NCI-H446 (cell line): ENCODE measurements at places on chromosomes 6 and 20.

DNA sequence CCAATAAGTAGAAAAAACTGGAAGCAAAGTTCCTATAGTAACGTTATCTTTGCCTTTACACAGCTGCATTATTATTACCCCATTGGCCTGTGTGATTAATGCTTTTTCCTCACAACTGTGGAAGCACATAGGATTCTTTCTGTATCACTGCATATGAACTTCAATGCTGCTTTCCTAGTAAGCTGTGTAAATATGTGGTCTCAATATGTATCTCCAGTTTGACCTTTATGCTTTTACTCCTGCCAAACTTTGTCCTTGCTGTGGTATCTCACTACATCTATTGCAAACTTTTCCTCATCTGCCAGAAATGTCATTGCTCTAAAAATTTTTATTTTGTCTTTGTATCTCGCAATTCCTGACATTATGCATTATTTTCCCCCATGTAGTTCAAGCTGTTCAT lies 168.6 kb downstream of the ZFAND3 start:
- DNase-seq, result no peak

- no peak for DNase-seq
These were observed 170.4 kb downstream of the PHF3 start for GRCh38 chr6:63805808-63806572.

DNA sequence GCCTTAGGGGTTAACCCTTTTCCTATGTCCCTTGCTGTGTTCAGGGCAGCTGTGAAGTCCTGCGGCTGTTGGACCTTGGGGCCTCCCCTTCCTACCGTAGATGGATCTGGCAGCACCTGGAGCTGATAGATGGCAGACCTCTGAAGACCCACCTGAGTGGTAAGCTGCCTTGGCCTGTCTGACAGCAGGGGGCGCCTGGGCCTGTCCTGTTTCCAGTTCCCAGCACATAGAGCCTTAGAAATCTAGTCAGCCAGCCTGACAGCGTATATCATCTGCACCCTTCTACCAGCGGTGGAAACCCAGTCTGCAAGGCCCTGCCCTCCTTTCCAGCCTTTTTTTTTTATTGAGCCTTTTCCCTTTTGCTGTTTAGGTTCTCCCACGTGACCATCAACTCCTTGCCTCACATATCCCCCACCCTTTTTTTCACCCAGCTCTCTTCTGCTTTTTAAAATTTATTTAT lies 26.6 kb downstream of the CNBD2 start:
- DNase-seq, result peak; percentile 83

DNA sequence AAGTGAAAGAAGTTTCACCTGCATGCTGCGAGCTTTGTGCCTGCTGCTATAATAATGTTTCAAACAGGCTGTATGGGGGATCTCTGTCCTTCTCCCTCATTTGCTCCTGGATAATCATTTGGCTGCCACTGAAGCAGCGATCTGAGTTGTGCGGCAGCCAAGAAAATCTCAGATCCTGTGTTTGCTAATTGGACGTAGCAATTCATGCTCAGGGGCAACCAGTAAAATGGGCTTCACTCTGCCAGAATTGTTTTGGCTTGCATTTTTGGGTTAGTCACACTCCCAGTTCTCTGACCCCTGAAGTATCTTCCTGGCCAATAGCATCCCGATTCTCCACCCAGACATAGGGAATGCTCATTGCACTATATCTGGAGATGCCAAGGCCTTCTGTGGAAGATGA lies 13.7 kb upstream of the STXBP5 start:
- DNase-seq, result peak; percentile 79

DNA sequence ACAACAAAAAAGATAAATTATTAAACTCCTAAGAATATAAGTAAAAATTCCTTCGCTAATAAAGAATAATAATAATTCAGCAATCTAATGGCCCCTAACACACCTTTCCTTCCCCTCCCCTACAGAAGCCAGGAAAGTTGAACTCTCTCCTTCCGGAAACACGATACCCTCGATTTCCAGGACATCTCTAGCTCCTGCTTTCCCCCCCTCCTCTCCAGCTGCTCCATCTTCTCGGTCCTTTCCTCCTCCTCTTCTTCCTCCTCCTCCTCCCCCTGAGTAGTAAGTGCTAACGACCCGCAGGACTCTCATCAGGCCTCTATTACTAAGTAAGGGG lies 603 bp downstream of the TASP1 start:
- no peak for DNase-seq

DNA sequence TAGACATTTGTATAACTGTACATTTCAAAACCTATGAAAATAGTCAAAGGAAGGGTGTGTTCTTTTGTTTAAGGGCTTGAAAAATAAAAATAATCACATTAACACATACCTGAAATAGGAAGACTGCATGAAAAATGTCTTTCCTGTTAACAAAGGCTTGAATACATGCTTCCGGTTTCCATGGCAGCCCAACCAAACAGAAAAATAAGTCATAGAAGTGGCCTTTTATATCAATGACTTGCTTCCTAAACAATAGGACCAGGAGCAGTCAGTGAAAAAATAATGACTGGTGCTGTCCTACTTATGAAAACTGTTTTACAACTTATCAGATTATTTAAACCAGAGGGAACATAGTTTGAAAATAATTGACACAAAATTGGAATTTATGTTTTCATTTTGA lies 412.6 kb upstream of the PLCB4 start:
- no peak for DNase-seq

DNA sequence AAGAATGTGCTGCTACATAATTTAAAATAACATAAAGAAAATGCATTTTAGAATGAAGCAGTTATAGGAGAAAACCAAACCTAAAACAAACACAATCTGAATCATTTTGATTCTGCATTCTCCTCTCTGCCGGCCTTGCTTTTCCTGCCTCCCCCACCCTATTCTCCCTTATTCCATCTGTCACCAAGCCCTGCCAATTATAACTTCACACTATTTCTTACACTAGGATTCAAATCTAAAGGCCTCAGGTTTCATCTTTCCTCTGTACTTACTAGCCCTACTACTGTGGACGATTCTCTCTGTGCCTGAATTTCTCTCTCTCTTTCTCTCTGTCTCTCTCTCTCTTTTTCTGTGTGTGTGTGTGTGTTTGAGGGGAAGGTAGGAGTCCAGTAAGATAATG lies 18.7 kb upstream of the PRIM2 start:
- DNase-seq, result peak; percentile 69

DNA sequence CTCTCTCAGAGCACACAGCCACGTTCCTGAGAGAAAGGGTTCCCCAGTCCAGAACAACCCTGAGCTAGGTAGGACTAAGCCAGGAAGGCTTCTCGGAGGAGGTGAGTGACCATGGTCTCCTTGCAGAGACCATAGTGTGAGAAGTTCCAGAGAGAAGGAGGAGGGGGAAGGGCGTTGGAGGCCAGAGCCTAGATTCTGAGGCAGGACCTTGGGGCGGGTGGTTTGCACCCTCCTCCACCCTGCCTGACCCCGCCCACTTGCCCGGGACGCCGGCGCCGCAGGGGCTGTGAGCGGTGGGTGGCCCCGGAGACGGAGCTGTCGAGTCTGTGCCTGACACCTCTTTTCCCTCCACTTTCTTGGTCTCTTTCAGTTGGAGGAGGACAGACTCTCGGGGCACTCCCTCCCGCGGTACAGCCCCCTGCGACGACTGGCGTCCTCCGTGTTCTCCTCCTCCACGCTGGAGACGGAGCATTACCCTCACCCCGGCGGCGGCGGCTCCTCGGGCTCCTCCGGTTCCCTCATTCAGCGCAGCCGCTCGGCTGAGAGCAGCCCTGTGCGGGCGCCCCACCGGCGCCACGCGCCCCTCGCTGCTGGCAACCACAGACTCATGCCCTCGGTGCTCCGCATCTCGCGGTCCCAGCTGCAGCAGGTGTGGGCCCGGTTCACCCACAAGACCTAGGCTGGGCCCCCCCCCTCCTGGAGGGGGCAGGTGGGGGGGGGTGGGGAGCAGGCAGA lies 26.2 kb downstream of the TTBK1 start:
- DNase-seq, result no peak

DNA sequence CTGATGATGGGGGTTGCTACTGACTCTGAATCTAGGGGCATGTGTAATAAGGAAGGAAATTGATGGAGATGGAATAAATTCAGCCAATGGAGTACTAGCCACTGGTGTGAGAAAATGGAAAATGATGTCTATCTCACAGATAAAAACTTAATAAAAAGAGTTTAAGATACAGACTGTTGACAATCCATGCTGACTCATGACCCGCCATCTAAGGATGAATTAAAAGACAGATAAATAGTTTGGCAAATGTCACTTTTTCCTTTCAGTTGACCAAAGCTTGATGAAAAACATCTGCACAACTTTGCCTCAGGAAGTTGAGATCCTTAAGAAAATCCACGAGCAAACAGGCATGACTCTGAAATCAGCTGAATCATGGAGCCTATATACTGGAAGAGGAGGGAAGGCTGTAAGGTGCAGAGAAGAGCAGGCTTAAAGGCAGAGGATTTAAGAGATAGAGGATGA lies 82.6 kb upstream of the BMP5 start:
- DNase-seq, result no peak

- no peak for DNase-seq
These were observed 333.9 kb upstream of the IRAK1BP1 start for GRCh38 chr6:78533426-78533825.

DNA sequence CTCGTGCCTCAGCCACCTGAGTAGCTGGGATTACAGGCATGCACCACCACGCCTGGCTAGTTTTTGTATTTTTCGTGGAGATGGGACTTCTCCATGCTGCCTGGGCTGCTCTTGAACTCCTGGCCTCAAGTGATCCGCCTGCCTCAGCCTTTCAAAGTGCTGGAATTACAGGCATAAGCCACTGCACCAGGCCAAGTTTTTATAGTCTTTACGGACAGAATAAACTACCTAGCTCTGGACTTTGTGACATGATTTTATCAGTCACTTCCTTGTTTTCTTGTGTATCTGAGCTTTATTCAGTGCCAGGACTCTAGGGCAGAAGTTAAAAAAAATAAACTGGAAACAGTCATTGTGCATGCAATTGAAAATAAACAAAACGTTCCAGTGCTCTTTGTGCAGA lies 46.7 kb upstream of the RALGAPA2 start:
- no peak for DNase-seq

- DNase-seq, result no peak
These were observed 36.1 kb downstream of the NUS1 start for GRCh38 chr6:117711369-117711768.

- no peak for DNase-seq
These were observed 98.5 kb upstream of the ZFP64 start for GRCh38 chr20:52289956-52290565.

DNA sequence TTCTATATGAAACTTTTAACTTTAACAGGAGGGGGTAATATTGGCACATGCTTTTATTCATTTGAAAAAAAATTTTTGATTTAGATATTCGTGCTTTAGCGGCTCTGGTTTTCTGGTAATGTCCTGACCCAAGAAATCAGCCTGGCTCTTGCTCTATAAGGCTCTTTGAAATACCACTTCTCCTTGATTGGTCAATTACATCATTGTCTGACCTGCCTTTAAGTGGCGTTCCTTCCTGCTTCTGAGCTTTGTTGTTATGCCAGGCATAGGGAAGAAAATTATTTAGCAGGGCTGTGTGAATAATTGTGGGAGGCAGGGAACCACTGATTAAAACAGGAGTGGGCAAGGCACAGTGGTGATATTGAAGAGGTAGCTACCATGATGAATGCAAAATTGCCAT lies 3.9 kb downstream of the RNF144B start:
- no peak for DNase-seq

- DNase-seq, result no peak
These were observed 27.9 kb upstream of the HLA-DQA2 start for GRCh38 chr6:32713241-32713640.

- no peak for DNase-seq
These were observed 172.0 kb downstream of the ZDHHC14 start for GRCh38 chr6:157552820-157553485.

DNA sequence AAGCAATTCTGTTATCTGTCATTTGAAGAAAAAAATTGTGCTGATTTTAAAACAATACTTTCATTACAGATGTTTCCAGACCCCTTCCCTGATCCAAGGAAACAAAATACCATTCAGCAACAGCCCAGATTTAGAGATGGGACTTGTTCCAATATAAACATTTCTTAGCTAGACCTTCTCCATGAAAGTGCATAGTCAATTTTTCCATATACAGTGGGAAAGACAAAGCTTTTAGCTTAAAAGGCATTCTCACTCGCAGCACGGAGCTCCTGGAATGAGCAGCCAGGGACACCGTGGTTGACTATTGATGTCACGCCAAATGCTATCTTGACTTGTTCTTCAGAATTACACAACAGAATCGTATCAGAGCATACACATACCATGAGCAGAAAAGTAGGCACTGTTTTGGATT lies 21.5 kb downstream of the LAMA4 start:
- DNase-seq, result no peak

DNA sequence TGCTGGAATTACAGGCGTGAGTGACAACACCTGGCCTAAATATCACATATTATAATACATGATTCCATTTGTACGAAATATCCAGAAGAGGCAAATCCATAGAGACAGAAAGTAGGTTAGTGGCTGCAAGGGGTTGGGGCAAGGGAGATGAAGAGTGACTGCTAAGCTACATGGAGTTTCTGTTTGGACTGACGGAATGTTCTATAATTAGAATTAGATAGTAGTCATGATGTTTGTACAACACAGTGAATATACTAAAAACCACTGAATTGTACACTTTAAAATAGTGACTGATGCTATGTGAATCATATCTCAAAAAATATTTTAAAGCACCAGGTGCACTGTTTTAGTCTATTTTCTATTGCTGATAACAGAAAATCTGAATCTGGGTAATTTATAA lies 3.7 kb upstream of the HEBP2 start:
- DNase-seq, result no peak

DNA sequence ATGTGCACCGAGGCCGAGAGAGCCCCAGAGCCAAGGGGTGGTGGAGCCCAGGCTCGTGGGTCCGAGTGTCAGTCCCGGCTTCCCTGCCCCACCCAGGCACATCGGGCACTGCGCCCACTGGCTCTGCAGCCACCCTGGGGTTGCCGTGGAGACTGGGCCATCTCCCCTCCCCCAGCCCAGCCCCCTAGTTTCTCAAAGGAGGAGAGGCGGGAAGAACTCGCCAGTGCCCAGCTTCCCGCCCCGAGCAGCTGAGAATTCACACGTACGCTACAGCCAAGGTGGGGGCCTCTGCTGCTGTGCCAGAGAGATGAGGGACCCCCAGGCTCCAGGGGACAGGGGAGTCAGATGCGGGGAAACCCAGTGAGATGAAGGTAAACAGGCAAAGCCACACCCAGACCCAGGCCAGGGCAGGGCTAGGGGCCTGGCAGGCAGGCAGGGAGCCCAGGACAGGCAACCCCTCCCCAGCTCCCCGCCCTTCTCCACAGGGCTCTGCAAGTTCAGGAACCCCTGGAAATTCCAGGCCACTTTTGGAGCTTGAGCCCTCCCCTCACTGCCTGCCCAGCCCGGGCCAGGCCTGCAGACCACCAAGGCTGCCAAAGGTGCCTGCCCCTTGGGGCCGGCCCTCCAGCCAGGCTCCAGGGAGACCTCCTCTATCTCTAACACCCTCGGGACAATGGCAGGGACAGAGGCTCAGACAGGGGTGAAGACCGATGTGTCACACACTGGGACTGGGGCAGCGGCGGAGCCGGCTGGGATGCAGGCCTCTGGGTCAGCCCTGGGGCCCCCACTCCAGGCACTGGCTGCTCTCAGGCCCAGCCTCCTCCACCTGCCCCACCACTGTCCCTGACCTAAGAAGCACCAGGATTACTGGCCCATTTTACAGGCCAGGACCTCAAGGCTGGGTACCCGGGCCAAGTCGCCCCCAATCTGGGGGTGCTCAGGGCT lies 6.0 kb downstream of the LAMA5 start:
- peak; percentile 35 for DNase-seq

GRCh38 chr20:19699180-19699971 lies 58.7 kb upstream of the RIN2 start:
- DNase-seq, result peak; percentile 82
